ENCODE measurements at places on chromosomes 13 and 19.

GRCh38 chr13:77374786-77375185 is 47.9 kb upstream of the MYCBP2 start:
- no peak for DNase-seq

- DNase-seq: no peak
These were observed 216.9 kb upstream of the RXFP2 start for GRCh38 chr13:31522396-31522795.

DNA sequence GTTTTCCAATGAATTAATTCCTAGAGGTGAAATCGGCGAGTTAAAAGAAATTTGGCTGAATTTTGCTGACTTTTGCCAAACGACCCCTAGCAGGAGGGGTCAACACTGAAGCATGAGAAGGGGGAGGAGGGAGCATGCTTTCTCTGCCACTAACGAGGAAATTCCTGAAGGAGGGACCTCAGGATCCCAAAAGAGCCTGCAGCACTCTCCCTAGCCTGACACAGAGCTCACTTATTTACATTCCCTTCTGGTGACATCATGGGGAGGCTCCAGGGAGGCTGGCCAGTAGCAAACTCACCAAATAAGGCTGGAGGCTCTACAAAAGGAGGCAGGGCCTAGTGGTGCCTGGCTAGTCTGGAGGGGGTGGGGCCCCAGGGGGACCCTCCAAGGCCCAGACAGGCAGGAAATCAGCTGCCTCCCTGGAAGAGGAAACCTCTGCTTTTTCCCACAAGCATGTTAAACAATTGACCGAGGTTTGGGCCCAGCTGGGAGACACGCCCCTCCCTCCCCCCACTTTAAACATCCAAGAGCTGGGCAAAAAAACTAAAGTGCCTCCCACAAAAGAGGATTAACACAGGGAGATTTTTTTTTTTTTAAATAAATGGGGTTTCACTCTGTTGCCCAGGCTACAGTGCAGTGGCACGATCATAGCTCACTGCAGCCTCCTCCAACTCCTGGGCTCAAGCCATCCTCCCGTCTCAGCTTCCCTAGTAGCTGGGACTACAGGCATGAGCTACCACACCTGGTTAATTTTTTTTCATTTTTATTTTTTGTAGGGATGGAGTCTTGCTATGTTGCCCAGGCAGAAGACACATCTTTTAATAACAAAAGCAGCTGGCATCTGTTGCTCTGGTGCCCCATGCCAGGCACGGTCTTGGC is 2.1 kb downstream of the DAPK3 start:
- peak; percentile 76 for DNase-seq

GRCh38 chr13:98519976-98520375 is 56.9 kb downstream of the STK24 start:
- no peak for DNase-seq

GRCh38 chr19:53883741-53884140 is 1.7 kb downstream of the PRKCG start:
- no peak for DNase-seq

- DNase-seq: peak; percentile 75
These were observed 4.4 kb upstream of the PROZ start for GRCh38 chr13:113153810-113154748.

DNA sequence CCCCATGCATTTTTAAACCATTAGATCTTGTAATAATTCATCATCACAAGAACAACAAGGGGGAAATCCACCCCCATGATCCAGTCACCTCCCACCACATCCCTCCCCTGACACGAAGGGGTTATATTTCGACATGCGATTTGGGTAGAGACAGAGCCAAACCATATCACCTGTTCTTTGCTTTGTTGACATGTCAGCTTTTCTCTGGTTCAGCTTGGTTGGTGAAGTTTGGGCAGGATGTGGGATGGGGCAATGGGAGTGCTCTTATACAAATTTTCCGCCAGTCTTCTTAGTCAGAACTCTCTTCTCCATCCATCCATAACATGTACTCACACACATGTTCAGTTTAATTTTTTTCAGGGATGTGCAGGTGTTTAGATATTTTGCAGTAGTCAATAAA is 12.9 kb downstream of the TPP2 start:
- no peak for DNase-seq

- no peak for DNase-seq
These were observed 9.8 kb downstream of the ZGLP1 start for GRCh38 chr19:10299545-10300458.

DNA sequence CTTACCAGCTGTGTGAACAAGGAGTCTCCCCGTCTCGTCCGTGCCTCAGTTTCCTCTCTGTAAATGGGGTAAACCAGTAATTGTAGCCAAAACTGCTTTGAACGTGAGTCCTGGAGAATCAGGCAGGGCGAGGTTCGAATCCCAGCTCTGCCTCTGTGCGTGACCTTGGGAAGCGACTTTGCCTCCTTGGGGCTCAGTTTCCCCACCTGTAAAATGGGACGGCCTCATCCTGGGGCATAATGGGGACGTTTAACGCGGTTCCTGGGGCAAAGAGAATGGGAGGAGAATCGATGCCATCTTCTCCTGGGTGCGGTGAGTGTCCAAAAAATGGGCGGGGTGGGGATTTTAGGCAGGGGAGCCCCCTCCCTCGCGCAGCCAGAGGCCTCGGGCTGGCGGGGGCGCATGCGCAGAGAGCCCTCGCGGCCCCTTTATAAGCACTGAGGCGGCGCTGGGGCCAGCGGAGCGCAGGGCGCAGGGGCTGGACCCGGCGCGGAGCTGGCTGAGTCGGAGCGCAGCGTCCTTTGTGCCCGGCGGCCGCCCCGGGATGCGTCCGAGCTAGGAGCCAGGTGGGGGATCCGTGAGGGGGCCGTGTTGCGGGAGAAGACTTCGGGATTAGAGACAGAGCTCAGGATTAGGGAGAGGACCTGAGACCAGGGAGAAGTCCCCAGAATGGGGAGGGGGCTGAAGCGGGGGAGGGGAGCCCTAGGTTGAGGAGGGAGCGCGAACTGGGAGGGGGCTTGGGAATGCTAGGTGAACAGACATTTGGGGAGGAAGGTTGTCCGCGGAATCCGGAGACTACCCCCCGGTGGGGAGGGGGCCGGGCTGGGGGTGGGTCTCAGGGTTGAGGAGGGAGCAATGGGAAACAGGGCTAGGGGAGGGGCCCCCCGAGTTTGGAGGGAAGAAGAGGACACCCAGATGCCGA is at the start of gene NCAN:
Gene NCAN, plus strand, starts transcription at position 460 of the 922 bp plus-strand sequence. CDS start 4,996 bp downstream, outside the sequence.
- DNase-seq: peak; percentile 65

- DNase-seq: no peak
These were observed at the start of gene LACC1 for GRCh38 chr13:43879755-43880181. Gene LACC1 (plus strand): TSS chr13:43879904. CDS start chr13:43880986, 1,082 bp downstream.

DNA sequence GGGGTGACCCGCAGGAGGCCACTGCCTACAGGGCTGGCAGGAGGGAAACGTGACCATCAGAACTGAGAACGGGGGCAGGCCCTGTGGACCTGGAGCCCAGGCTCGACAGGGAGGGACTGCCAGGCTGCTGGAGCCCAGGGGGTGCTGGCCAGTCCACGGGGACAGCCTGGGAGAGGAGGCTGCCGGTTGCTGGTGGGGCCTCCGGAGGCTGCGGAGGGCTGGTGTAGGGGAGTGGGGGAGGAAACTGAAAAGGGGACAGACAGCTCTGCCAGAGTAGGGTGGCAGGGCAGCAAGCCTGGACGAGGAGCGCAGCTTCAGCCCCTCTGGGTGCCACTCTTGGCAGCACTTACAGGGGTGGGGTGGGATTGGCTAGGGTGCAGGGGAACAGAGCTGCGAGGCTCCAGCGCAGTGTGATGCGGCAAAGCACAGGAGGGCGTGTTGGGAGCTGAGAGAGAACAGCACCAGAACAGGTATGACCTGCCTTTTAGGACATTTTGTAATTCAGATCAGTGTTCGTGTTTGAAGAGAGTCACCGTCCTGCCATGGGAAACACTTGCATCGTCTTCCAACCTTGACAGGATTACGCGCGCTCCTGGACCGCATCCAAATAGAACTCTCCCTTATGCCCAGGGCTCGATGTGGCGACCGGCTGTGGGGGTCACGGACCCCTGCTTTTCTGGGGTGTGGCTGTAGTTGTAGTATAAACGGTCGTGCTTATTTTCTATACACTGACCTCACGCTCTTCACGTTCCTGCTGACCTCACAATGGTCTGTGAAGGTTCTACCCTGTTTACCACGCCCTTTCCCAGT is 19.9 kb upstream of the ARHGEF7 start:
- DNase-seq: no peak

DNA sequence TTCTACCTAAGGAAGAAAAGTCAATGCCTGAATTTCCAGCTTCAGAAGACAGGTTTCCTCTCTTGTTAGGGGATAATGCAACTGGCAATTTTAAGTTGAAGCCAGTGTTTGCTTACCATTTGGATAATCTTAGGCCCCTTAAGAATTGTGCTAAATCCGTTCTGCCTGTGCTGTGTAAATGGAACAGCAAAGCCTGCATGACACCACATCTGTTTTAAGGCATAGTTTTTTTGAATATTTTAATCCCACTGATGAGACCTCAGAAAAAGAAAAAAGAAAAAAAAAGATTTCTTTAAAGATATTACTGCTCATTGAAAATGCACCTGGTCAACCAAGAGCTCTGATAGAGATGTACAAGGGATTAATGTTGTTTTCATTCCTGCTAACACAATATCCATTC is 419.2 kb downstream of the SLITRK6 start:
- no peak for DNase-seq

DNA sequence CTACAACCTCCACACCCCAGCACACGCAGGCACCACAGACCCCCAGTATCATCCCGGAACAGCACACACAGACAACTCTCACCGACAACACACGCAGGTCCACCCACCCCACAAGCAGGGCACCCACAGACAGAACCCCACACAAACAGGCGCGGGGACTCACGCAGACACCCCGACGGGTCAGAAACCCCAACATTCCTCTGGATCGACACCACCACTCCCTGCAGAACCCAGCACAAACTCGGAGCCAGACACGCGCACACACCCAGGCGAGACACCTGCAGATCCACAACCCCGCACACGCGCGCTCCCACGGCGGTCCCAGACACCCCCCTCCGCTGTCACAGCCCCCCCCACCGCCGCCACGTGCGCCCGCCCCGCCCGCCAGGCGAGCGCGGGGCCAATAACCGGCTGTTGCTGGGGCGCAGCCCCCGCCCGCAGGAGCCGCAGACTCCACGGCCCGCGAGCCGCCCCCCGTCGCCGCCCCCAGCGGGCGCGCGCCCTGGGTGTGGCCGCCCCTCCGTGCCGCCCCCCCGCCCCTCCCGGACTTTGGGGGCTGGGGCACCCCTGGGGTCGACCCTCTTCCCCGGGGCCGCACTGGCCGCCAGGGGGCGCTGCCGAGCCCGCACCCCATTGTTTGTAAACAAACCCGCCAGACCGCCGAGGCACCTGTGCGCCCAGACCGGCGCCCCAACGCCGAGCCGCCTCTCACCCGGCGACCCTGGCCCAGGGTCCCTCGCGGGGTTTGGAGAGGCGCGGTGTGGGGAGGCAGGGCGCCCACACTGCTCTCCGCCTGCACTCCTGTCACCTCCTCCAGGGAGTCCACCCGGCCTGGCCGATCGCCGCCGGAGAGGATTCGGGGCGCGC is 712 bp downstream of the BBC3 start:
- DNase-seq: peak; percentile 75

GRCh38 chr19:51439021-51439465 is 19.2 kb downstream of the SIGLEC8 start:
- no peak for DNase-seq

- DNase-seq: no peak
These were observed 471.0 kb downstream of the TBC1D4 start for GRCh38 chr13:75010941-75011340.

- no peak for DNase-seq
These were observed 10.2 kb upstream of the SLC7A9 start for GRCh38 chr19:32879741-32880140.

GRCh38 chr13:85974608-85975366 is 175.6 kb upstream of the SLITRK6 start:
- DNase-seq: no peak

DNA sequence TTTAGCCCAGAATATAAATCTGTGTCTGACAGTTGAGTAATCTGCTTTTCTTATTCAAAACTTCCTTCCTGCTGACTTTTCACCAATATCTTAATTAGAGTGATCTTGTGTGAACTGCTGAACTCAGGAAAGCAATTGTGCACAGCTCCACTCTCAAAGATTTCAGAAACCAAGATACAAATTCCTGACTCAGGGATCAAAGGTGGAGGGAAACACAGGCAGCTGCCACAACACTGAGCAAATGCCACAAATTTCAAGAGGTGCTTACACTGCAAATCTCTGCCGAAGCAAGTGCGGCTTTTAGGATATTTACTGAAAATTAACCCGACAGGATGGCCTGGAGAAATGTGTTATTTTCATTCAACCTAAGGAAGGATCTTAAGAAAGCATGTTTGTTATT is 111.4 kb downstream of the STOML3 start:
- DNase-seq: no peak

- peak; percentile 84 for DNase-seq
These were observed 9.8 kb upstream of the ZNF627 start for GRCh38 chr19:11587302-11587974.

GRCh38 chr19:13016628-13017305 is 21.5 kb downstream of the NFIX start:
- no peak for DNase-seq

DNA sequence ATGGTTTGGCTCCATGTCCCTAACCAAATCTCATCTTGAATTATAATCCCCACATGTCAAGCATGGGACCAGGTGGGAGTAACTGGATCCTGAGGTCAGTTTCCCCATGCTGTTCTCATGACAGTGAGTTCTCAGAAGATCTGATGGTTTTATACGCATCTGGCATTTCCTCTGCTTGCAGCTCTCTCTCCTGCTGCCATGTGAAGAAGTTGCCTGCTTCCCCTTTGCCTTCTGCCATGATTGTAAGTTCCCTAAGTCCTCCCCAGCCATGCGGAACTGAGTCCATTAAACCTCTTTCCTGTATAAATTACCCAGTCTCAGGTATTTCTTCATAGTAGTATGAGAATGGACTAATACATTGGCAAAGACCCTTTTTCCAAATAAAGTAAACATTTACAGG is 96.8 kb downstream of the TSHZ3 start:
- DNase-seq: no peak

GRCh38 chr13:33182729-33183128 is 102.8 kb downstream of the STARD13 start:
- no peak for DNase-seq

DNA sequence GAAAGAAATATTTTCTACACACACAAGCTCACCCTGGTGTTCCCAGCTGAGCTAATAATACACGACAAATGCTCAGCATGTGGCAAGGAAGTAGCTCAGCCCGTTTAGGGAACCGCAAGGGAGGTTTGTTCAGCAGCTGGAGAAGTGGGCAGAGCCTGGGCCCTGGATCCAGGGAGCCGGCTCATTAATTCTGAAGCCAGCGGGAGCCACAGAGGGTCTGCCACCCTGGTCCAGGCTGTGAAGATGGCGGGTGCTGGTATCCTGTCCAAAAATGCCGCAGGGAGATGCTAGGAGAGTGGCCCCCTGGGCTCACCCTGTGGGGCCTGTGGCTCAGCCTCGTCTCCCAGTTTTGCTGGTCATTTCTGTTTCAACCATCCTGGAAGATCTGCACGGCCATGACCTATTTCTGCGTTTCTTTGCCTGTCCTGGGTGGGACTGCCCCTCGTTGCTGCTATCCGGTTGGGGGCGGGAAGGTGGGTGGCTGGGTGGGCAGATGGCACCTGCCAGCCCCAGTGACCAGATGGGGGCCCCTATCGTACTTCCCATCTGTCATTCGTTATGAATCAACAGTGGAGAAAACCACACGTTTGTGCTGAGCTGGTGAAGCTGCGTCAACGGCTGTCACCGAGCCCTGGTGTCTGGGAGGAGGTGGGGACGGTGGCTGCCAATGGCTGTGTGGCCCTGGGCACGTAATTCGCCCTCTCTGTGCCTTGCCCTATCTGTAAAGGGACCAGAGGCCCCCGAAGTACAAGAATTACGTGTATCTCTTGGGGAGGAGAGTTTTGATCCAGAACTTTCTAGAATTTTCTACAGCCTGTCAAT is 2.7 kb upstream of the GNA15 start:
- no peak for DNase-seq
